ENCODE measurements at places on chromosomes 7 and 10.
A peak's percentile ranks its signal among the peaks of the same experiment; 100 is the strongest.

- DNase-seq = no peak
These were observed 4.4 kb downstream of the OPN4 start for GRCh38 chr10:86658751-86659150.

- no peak for DNase-seq
These were observed 101.0 kb upstream of the STEAP1B start for GRCh38 chr7:22601003-22601402.

DNA sequence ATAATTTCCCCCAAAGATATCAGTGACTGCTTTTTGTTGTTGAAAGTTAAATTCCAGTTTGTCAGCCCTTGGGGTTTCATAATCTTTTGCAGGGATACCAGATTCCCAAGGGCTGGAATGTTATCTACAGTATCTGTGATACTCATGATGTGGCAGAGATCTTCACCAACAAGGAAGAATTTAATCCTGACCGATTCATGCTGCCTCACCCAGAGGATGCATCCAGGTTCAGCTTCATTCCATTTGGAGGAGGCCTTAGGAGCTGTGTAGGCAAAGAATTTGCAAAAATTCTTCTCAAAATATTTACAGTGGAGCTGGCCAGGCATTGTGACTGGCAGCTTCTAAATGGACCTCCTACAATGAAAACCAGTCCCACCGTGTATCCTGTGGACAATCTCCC is 3.2 kb downstream of the CYP26A1 start:
- no peak for DNase-seq

DNA sequence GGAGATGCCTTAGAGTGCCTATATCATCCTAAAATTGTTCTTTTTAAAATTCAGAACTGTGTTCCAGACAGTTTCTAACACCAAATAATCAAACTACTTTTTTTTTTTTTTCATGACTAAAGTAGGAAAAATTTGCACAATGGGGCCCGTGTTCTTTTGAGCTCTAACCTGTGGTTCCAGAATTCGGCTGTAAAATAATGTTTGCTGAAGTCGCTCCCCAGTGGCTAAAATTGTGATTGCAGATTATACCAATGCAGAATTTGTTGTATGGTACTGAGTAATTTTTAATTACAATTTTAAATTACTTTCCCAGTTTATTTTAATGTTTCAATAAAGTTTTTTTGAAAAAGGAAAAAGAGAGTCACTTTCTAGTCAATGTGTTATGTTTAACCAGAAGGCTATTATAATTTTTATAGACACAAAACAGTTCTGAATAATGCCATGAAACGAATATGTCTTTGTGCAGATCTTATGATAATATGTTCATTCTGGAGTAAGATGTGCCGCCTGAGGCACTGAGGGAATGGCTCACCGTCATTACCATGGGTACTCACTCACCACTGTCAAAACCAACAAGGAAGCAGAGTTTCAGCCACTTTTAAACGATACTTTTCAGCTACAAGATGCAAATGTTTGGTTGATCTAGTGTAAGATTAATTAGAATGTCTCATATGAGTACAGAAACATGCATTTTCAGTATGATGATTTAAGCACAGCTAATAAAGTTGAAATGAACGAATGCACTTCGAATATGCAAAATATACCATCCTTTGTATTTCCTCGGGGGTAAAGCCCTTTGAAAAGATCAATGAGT is 173.6 kb downstream of the PRKCQ start:
- no peak for DNase-seq

DNA sequence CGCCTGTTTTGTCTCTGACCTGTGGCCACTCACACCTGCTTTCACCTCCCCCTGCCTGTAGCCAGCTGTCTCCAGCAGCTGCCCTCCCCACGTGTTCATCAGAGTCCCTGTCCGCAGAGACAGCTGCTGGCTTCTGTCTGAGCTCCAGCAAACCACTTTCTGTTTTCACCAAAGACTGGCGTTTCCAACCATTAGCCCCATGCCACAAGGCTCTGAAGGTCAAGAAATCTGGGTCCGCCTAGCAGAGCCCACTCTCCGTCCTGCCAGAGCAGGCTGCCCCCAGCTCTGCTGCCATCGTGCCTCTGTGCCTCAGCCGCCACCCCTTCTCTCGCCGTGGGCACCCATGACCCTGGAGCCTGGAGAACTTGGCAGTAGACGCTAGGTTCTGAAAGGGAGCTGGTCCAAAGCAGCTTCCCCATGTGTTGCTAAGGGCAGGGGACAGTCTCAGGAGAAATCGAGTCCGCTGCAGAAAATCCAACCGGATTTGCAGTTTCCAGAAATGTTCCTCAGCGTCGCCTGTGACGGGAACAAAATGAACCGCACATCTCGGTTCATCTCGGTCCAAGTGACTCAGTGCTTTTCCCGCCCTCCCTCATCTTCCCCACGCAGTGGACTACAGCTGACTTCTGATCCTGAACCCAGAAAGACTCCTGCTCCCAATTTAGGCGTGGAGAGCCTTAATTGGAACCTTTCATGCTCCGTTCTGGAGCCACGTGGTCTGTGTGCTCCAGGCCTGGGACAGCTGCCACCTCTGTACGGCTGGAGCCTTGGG is 28.0 kb downstream of the TMEM120A start:
- peak; percentile 70 for DNase-seq

DNA sequence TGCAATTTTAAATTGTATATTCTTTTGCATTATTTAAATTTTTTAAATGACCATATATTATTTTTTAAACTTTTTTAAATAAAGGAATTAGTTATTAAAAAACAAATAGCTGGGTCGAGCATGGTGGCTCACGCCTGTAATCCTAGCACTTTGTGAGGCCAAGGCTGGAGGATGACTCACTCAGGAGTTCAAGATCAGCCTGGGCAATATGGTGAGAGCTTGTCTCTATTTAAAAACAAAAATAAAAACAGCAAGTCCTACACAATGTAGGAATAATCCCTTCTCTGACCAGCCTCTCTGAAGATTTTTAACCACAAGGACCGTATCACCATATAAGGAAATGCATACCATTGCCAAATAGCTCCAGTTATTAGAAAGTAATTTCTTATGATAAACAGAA is 19.6 kb downstream of the NOC3L start:
- DNase-seq = no peak

DNA sequence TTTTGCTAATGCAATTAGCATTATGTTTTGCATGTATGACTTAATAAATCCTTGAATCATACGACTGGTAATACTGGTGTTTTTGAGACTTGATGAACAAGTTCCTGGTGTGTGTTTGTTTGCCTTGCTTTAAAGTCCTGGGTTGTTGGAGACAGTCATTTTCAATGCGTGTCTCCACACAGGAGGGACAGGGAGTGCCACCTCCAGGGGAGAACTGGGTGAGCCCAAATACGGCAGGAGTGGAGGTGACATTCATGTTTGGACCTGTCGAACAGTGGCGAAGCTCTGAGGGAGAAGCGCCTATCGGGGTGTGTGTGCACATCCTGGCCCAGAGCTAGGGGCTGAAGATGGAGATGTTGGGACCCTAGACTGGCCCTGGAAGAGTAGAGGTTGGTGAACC is 43.8 kb downstream of the DAGLB start:
- no peak for DNase-seq

- DNase-seq = no peak
These were observed 141.7 kb downstream of the KAT6B start for GRCh38 chr10:74967911-74968666.

DNA sequence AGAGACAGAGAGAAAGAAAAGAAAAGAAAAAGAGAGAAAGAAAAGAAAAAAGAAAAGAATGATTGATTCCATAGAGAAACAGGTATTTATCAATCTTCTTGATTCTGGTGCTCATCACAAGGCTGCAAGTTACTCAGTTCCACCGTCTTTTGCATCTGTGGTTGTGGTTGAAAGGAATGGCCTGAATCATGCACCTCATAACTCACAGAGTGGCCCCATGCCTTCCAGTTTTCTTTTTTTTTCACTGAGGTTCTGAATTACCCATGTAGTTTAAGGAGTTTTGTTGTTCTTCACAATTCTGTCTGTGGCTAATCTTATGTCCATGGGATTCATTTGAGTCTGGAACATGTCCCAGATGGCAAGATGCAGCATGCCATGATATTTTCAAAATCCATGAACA is 156.0 kb downstream of the ZNF33B start:
- no peak for DNase-seq

DNA sequence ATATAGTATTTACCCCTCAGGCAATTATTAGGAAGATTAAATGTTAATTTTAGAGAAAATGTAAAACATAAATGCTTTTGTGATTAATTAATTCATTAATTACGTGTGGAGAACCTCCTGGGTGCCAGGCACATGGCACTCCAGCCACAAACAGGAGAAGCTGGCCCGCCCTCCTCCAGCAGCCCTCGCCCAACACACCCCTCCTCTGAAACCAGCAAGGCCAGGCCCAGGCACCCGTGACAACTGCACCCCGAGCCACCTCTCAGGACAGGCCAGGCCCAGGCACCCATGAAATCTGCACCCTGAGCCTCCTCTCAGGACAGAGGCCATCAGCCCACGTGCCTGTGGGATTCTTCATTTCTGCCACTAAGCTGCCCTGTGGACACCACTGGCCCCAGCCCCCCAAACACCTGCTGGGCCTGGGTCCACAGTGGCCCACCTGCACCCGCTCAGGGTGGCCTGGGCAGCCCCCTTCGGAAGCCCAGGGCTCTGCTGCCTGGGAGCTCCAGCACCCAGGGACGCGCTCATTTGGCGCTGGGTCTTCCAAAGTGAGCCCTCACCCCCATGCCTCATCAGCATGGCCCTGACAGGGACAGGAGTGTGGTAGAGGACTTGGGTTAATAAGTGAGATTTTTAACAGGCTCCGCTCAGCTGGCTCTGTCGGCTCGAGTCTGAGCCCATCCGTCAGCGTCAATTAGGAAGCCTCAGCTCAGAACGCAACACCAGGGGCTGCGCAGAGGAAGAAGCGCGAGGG is 482.1 kb downstream of the DNAJB6 start:
- no peak for DNase-seq

GRCh38 chr10:70479165-70479581 is 606 bp downstream of the PALD1 start:
- DNase-seq = no peak

DNA sequence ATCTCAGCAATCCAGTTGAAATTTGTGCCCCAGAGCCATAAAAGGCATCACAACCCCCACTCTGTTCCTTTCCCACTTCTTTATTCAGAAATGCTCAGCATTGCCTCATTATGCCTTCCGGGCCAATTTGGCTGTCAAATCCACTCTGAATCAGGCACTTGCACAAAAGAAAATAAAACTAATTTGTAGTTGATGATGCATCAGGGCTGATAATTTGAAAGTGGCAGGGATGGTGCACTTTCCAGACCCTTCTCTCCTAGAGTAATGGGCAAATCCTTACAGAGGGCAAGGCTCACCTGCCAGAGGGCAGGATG is 147.9 kb upstream of the PDE1C start:
- no peak for DNase-seq

- no peak for DNase-seq
These were observed 53.3 kb downstream of the ZMYND11 start for GRCh38 chr10:188546-188945.

GRCh38 chr10:14688606-14689005 is 86.1 kb downstream of the FAM107B start:
- DNase-seq = peak; percentile 17

- DNase-seq = peak; percentile 74
These were observed 50.2 kb upstream of the ZMIZ1 start for GRCh38 chr10:79018521-79019011.

DNA sequence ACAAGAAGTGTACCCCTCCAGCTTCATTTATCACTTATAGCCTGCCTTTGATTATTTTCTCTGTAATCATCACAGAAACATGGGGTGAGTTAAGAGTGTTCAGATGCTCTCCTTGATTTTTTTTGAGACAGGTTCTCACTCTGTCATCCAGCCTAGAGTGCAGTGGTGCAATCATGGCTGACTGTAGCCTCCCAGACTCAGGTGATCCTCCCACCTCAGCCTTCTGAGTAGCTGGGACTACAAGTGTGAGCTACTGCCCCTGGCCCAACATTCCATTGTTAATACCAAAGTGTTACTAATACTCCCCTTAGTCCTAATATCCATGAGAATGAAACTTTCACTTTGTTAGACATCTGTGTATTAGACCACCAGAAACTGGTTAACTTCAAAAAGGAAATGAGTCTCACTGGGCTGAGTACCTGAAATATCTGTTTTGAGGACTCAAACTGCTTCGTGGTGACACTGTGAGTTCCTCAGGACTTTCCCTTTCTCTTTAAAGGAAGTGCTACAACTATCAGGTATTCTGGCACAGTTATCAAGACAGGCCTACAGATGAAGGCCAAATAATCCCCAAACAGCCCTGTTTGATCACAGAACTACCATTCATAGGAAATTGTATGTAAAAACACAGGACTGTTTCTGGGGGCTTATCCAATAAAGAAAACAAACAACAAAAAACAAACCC is 20.5 kb upstream of the CFAP70 start:
- no peak for DNase-seq

- peak; percentile 39 for DNase-seq
These were observed 1158.5 kb upstream of the C7orf33 start for GRCh38 chr7:147432079-147432478.

Data from BE2C (cell line).